Hippocampal formation (tissue), 2 donors: ENCODE measurements at places on chromosomes 11 and 22.

GRCh38 chr11:6248248-6248647, 9.4 kb downstream of the CNGA4 start:
- no peak for DNase-seq

- no peak for DNase-seq
Observed at GRCh38 chr22:28358312-28358711, 321.3 kb downstream of the TTC28 start.

- no peak for DNase-seq
Observed at GRCh38 chr11:117934526-117935307, 5.5 kb upstream of the TMPRSS13 start.

DNA sequence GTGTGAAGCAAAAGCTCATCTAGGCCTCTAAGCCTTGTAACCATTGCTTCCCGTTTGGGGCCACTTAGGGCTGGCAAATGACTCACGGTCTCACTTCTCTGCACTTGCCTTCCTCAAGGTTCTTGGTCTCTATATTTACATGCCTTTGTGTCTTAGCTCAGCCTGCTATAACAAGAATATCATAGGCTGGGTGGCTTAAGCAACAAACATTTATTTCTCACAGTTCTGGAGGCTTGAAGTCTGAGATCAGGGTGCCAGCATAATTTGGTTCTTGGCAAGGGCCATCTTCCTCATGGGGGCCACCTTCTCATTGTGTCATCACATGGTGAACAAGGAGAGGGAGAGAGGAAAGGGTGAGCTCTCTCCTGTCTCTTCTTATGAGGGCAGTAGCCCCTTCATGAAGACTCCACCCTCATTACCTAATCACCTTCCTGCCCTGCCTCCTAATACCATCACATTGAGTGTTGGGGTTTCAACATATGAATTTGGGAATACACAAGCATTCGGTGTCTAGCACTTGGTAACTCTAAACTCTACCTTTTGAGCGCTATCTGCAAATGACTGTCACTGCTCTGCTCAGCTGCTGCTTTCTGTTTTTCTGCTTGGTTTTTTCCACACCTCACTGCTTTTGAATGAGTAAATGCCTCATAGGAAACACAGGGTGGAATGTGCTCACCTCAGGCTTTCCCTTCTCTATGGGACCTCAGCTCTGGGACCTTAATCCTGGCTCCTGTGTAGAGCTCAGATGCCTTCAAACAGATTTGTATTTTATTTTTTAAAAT, 16.2 kb upstream of the ME3 start:
- DNase-seq, result no peak

- no peak for DNase-seq
Observed at GRCh38 chr11:60955571-60955970, 3.6 kb upstream of the SLC15A3 start.

DNA sequence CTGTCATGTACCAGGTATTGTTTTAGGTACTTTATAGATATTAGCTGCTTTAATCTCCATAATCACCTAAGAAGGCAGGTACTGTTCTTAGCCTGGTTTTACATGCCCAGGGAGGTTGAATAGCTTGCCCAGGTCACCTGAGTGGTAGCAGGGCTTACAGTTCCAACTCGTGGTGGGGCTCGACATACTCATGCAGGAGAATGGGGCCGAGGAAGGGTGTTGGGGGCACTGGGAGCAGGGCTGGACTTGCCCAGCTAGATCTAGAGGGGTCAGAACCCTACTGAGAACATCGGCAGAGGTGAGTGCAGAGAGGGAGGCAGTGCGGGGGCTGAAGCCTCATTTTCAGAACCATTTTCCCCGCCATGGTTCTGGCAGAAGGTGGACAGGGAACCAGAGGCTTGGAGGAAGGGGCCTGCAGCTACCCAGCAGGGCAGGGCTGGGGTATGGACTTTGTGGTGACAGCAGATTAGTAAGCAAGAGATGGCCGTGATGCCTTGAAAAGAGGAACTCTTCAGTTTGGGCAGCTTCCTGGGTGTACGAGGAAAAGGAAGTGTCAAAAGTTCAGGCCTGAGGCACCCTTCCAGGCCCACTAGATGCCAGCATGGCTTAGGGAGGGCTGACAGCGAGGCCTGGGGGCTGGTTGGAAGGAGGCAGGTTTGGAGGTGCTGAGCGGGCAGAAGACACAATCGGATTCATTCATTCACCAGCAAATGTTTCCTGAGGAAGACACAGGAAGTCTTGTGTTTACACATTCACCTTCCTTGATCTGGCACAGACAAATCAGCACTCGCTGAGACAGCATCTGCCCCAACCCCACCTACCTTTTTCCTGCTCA, 54.7 kb upstream of the LYVE1 start:
- no peak for DNase-seq

DNA sequence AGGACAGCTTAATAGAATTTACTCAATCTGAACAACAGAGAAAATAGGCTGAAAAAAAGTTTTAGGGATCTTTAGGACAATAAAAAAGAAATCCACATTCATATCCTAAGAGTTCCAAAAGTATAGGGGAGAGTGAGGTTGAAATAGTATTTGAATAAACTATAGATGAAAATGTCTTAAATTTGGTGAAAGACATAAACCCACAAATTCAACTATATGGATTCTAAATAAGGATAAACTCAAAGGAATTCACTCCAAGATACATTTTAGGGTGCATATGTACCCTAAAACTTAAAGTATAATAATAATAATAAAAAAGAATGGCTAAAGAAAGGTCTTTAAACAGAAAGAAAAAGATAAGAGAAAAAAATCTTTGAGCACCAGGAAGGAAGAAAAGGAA, 203.1 kb downstream of the GUCY1A2 start:
- DNase-seq, result no peak

GRCh38 chr11:133745791-133746190, 99.5 kb downstream of the SPATA19 start:
- DNase-seq, result no peak

- DNase-seq, result no peak
Observed at GRCh38 chr11:109708184-109708583, 286.2 kb downstream of the C11orf87 start.

DNA sequence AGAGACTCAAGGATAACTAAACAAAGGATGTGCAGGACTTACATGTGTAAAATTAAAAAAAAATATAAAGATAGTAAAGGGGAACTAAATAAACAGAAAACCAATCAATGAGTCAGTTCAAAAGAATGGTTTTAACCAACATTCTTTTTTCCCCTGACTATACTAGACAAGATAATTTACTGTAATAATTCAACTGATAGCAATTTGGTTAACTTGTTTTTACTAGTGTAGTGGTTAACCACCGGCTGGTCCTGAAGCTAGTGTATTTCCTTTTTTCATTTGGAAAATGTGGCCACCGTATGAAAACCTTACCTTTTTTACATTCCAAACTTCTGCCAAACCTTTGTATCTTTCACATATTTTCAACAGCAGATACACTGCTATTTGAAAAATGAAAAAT, 123.1 kb downstream of the ARHGAP42 start:
- DNase-seq, result no peak

DNA sequence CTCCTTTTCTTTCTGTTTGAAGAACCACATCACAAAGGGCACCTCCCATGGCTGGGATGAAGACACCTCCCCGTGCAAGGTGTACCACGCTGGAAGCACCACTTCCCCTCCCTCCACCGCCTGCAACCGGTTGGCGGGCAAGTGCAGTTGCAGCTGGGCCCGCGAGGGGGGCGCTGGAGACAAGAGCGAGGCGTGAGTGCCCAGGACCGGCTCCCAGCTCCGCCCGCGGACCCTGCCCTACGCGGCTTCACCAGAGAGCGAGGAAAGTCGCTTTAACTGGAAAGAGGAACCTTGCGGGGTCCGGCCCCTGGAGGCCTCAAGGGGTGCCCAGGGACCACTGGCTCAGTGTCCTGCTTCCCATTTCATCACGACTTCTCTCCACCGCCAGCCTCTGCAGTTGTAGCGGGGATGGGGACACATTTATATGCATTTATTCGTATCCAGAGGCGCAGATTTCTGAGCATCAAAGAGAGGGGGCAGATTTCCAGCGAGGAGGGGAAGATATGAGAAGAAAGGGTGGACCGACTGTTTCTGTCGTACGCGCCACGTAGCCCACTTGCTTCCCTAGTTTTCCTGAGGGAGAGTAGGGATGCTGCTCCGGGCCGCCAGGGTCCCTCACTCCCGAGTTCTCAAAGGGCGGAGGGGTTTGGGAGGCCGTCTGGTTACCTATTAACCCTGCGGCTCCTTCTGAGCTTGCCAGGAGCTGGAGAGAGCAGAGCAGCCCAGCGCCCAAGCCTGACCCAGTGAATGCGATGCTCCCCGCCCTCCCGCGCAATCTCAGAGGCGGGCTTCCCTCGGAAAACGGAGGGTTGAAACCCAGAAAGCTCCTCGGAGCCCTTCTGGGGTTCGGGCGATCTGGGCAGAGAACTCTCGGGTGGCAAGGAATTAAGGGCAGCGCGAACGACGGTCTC, 3.5 kb downstream of the ESAM start:
- DNase-seq, result peak; percentile 60

GRCh38 chr11:63564056-63564774, 1.0 kb upstream of the PLAAT2 start:
- DNase-seq, result peak; percentile 25

DNA sequence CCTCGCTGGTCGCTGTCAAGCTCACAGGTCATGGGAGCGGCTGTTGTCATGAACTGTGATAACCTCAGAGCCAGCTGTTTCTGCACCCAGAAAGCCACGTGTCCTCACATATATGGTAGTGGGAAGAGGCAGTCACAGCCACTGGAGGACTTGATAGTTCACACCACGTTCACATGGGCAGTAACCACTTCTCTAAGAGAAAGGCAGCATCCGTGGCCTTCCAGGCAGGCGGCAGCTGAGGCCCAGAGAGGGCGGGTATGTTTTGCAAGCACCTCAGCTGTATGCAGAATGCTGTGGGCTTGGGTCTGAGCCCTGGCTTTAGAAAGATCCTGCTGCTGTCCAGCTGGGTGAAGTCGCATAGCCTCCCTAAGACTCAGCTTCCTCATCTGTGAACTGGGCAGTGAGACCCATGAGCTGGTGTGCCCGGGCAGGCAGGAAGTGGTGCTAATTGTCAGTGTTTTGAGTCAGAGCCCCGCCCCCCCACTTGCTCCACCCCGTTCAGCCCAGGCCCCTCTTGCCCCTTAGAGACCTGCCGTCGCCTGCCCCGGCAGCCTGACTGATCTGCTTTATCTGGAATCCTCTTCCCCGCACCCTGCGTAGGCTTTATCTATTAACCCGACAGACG, 13.3 kb downstream of the TTC38 start:
- peak; percentile 60 for DNase-seq

DNA sequence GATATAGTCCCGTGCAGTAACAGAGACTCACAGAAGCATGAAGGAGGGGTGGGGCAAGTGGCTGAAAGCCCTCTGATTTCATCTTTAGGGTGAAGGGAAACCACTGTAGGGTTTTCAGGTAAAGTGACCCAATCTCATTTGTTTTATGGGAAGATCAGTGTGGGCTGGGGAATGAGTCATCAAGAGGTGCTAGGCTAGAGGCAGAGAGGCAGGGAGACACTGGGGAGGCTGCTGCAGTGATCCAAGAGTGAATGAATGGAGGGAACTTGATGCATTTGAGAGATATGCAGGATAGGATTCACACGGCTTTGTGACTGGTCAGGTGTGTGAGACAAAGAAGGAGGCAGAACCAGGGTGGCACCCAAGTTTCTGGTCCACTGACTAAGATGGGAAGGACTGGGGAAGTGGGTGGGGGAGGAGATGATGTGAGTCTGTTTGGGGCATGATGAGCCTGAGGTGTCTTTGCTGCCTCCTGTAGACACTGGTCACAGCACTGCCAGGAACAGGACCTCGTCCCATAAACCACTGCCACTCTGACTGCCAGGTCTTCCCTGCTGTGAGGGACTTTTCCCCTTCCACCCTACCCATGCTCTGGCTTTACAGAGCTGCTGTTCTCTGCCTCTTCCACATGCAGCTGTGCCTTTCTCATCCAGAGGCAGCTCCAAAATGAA, 239.0 kb downstream of the TENM4 start:
- no peak for DNase-seq

DNA sequence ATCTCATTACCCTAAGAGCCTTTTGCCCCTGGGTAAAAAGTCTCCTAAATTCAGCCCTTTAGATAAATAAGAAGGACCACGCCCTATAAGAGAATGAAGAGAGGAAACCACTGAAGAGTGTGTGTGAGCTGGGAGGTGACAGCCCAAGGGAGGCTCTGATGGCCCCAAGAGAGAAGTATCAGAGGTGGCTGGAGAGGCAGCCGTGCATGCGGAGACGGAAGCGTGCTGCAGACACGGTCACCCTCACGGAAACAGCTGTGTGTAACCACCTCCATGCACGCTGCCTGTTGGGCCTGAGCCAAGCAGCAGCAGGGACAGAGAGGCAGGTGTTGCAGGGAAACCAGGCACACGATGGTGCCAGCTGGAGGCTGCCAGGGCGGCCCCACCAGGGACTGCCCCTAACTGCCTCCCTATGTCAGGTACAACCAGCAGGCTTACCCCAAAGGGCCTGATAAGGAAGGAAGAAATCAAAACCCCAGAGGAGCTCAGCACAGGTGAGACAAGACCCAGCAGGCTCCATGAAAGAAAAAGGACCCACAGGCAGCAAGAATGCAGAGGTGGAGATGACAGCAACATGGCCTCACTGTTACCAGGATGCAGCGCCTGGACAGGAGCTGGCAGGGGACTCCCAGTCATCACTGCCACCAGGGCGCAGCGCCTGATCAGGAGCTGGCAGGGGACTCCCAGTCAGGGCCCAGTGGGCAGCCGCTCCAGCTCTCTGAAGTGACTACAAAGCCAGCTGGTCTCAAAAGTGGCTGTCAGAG, 7.8 kb downstream of the LARGE2 start:
- DNase-seq, result no peak

DNA sequence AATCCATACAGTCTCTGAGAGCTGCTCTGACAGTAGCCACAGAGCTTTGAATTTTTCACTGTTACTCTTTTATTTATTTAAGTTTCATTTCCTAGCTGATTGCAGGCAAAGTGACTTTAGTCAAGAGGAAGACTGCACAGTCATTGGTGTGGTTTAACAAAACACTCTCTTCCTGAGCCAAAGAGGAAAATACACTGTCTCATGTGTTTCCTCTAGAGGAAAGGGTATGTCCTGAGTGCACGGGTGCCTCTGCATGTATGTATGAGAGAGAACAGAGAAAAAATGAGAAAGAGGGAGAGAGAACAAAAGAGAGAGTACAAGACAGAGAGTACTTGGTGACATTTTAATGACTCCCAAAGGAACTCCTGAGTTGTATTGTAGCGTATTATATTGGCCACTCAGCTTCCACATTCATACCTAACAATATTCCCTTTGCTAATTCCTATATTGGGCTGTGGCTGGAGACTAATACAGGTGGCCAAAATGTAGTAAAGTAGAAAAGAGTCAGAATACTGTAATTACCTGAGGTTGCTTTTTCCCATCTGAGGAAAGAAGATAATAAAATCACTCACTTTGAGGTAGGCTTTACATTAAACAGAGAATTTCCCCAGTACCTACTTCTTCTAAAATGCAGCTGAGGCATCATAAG, at the start of gene OR4D9:
TSS of gene OR4D9 (plus strand) at position 599 of the 649 bp plus-strand sequence. CDS start 3,374 bp downstream, outside the sequence.
- no peak for DNase-seq

- DNase-seq, result no peak
Observed at GRCh38 chr11:44029977-44030911, 17.5 kb upstream of the ACCSL start.

GRCh38 chr22:19382240-19382639, 49.3 kb downstream of the HIRA start:
- no peak for DNase-seq

DNA sequence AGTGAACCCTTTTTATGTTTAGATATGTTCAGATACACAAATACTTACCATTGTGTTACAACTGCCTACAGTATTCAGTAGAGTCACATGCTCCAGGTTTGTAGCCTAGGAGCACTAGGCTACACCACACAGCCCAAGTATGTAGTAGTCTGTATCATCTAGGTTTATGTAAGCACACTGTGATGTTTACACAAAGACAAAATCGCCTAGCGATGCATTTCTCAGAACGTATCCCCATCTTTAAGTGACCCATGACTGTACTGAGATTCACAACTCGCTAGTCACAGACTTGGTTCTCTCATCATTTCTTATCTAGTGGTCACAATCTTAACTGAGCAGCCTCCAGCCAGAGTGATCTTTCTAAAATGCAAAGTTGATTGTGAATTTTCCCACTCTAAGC, 119.2 kb downstream of the RASSF10 start:
- DNase-seq, result no peak
